Activated naive CD8-positive, alpha-beta T cell treated with anti-CD3 and anti-CD28 coated beads for 36 hours (primary cell): ENCODE measurements at places on chromosomes 11 and 22.

DNA sequence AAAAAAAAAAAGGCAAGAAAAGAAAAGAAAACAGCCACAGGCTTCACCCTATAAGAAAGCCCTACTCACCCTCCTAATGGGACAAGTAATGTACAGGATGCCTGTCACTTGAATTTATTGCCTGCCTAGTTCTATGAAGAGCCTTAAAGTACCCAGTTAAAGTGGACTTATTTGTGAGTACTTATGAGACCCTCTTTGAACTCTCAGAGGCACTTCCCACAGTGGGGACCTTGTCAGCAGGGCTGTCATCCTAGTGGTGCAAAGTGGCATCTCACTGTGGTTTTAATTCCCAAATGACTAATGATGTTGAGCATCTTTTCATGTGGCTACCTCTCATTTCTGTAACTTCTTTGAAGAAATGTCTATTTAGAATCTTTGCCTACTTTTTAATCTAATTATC lies 41.8 kb upstream of the BARX2 start:
- DNase-seq = peak; percentile 11

GRCh38 chr11:134412203-134413042 lies at the start of gene B3GAT1:
Gene B3GAT1, minus strand, starts transcription at chr11:134412242. Its CDS starts 24,583 bp downstream, at chr11:134387659.
- peak; percentile 37 for DNase-seq

GRCh38 chr11:26011474-26011873 lies 320.5 kb upstream of the ANO3 start:
- no peak for DNase-seq

- DNase-seq = no peak
Observed at GRCh38 chr11:22797047-22797446, 32.6 kb downstream of the SVIP start.

DNA sequence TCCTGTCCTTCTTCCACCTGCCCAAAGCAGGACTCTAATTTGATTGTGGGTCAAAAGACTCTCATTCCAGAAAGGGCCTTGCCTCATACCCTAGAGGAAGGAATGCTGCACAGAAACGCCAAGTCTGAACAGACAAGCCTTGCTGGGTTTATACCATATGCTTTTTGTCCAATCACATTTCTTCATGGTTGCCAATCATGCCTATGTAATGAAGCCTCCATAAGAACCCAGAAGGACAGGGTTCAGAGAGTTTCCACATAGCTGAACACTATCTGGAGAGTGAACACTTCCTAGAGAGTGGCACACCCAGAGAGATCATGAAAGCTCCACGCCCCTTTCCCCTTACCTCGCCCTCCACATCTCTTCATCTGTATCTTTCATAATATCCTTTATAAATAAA lies 4.8 kb upstream of the SAA2 start:
- no peak for DNase-seq

- DNase-seq = no peak
Observed at GRCh38 chr22:33699176-33699575, 221.1 kb downstream of the LARGE1 start.

GRCh38 chr11:2781408-2782274 lies 81.8 kb upstream of the KCNQ1OT1 start:
- DNase-seq = no peak

DNA sequence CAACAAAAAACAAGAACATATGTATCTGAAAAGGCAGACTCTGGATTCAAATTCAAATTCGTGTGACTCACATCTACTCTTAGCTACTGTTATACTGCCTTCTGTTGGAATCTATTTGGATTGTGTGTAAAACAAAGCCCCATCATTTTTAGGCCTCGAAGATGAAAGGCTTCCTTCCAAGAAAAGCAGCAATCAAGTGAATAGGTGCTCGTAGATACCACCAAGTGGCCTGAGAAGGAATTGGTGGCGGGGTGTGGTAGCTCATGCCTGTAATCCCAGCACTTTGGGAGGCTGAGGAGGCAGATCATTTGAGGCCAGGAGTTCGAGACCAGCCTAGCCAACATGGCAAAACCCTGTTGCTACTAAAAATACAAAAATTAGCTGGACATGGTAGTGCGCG lies 4.2 kb downstream of the GRAMD1B start:
- peak; percentile 31 for DNase-seq

DNA sequence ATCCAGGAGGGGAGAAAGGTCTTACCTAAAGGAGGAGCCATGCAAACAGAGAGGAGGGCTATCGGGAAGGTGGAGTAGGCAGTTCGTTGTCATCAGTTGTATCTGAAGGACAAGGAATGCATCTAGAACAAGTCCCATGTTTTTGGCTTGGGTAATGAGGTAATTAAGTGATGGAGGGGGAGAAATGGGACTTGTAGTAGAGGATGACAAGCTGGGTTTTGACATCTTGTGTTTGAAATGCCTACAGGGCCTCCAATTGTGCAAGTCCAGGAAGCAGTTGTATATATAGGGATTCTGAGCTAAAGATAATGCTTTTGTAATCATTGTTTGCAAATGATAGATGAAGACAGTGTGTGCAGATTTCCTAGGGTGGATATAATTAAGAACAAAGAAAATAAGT lies 622.8 kb downstream of the NTM start:
- no peak for DNase-seq

DNA sequence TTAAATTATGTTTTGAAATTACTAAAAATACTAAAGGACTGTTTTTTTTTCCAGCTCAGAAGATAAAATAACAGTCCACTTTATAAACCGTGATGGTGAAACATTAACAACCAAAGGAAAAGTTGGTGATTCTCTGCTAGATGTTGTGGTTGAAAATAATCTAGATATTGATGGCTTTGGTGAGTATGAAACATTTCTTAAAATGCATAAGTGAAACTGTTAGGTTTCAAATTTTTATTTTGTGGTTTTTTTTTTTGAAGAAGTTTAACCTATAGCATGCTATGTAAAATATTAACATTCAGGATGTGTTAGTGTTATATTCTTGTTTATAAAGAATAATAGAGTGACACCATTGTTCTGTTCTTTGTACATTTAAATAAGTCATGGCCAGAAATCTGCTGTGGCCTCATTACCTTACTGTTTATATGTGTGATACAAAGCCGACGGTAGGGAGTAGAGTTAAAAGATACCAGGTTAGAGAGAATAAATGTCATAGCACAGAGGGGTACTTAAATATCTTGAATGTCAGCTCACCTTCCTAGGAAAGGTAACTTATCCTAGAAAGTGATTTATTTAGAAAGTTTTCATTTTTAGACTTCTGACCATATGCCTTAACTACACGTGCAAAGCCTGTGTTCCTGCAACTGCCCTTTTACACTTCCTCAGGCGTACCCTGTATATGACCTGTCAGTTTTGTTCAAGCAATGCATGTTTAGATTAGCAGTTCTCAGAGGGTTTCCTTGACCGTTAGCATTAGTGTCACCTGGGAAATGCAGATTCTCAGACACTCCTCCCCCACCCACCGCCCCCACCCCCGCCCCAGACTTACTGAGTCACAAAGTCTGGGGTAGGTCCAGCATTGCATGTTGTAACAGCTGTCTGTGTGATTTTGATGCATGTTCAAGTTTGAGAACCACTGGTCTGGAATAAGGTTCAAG lies 6.3 kb downstream of the FDX1 start:
- DNase-seq = no peak

GRCh38 chr11:88117281-88117858 lies 57.9 kb downstream of the RAB38 start:
- no peak for DNase-seq

DNA sequence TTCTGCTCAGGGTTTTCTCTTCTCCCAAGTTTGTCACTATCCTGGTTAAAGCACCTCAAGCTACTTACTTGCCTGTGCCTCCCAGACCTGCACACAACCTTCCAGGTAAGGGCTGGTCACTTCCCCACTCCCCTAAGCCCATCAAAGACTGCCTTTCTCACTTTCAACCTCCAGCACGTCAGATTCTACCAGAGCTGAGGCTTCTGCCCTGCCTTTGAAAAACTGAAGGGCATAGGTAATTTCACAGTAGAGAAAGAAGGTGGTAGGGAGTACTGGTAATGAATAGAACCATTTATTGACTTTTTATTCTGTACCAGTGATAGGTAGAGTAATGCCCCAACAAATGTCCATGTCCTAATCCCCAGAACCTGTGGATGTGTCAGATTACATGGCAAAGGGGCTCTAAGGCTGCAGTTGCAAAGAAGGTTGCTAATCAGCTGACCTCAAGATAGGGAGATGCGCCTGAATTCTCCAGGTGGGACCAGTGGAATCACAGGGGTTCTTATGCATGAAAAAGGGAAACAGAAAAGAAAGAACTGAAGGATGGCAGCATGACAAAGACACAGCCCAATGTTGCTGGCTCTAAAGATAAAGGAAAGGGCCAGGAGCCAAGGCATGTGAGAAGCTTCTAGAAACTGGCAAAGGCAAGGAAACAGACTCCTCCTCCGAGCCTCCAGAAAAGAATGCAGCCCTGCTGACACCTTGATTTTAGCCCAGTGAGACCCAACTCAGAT lies 89.0 kb downstream of the SLC1A2 start:
- DNase-seq = no peak

DNA sequence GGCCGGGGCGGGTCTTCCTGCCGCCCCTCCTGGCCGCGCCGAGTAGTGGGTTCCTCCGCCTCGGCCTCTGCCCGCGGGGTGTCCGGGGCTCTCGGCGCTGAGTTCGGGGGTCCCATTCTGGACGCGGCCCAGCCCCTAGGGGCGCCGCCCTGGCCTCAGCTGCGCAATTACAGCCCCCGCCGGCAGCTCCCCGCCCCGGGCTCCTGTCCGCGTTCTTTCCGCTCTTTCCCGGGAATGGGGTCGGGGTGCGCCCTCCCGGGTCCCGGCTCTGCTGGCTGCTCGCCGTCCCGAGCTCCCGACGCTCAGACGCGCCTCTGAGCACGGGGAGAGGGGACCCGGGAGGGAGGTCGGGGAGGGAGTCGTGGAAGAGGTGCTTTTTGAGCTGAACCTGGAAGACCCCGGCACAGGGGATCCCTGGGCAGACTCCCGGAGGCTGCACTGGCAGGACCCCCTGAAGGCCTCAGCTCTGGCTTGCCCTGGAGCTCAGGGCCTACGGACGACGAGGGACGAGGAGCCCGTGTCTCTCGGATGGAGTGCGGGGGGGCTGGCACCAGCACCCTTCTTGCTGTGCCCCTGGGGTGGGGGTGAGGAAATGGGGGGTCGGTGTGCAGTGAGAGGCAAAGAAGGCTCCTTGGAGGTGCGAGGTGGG lies 558 bp downstream of the TSPAN4 start:
- DNase-seq = no peak

- DNase-seq = no peak
Observed at GRCh38 chr22:32340411-32340810, 17.3 kb upstream of the RFPL3 start.

- DNase-seq = no peak
Observed at GRCh38 chr11:11708256-11708655, 86.5 kb upstream of the GALNT18 start.

DNA sequence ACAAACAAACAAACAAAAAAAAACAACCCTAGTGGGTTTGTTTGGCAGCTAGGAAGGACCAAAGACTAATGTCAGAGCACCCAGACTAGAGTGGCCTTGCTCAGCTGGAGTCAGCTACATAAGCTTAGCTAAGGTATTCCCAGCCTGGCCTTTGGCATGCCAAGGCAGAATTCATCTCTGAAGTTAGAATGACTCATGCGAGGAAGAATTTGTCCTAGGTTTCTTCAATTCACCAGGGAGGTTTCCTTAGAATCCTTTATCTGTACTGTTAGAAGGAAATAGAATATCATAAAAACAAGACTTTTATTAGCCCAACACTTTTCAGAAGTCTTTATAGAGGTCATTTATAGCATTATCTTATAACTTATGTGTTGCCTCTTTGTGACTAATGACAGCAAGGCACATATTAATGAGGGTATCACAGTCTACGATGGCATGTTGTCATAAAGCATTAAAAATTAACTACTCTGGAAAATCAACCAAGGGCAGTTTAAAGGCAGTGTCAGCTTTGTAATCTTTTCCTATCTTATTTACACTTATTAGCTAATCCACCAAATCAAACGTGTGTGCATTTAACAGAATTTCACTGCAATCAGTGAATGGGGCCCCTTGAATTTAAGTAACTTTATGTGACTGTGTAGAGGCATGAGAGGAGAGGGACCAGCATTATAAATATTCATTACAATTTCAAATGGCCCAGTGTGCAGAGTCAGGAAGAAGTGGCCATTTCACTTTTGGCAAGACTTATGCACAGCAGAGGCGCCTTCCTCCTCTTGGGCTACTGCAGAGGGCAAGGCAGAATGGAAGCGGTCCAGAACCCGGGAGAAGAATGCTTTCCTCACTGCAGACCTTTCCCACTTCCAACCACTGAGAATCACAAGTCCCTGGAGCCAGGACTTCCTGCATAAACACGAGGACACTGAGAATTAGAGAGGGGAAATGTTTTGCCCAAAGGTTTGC lies 36.3 kb downstream of the SLC5A1 start:
- DNase-seq = no peak

DNA sequence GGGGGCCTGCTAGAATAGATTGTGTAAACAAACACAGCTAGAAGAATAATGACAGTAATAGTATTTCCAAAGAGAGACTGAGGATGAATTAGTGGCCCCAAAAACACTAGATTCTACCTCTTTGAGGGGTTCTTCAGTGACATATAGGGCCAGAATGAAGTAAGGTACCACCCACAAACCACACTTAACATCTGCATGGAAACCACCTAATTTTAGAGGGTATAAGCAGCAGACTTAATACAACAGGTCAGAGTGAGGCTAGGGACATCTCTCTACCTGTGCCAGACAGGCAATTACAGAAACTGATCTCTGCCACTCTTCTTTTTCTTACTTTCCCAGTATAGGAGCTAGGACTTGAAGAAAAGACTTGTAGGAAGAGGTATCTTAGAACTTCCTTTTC lies 20.1 kb downstream of the ELP4 start:
- DNase-seq = no peak

DNA sequence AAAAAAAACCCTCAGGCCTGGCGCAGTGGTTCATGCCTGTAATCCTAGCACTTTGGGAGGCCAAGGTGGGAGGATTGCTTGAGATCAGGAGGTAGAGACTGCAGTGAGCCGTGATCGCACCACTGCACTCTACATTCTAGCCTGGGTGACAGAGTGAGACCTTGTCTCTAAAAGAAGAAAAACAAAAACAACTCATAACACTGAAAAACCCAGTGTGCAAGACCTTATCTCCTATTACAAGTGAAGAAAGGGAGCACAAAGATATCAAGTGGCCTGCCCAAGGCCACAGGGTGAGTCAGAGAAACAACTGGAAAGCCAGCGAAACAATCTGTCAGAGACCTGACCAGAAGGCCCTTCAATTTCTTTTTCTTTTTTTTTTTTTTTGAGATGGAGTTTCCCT lies 2.5 kb downstream of the TXN2 start:
- DNase-seq = no peak

DNA sequence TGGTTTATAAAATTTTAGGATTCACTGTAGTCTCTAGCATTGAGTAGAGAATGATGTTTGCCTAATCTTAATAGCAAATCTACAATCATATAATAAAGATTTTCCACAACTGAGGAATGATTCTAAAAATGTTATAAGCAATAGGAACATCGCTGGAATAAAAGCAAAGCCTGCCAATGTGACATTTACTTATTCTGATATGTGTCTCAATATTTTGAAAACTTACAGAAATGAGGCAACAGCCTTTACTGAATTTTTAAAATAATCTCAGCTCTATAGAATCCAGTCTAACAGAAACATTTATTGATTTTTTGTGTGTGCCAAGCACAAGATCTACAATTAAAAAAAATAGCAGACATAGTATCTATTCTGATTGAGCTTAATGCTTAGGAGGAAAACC lies 303.7 kb upstream of the CCDC179 start:
- no peak for DNase-seq
